T-helper 2 cell (primary cell): ENCODE measurements at places on chromosomes 1 and 21.

- DNase-seq = no peak
These were observed 68.9 kb downstream of the RHOU start for GRCh38 chr1:228804173-228804572.

DNA sequence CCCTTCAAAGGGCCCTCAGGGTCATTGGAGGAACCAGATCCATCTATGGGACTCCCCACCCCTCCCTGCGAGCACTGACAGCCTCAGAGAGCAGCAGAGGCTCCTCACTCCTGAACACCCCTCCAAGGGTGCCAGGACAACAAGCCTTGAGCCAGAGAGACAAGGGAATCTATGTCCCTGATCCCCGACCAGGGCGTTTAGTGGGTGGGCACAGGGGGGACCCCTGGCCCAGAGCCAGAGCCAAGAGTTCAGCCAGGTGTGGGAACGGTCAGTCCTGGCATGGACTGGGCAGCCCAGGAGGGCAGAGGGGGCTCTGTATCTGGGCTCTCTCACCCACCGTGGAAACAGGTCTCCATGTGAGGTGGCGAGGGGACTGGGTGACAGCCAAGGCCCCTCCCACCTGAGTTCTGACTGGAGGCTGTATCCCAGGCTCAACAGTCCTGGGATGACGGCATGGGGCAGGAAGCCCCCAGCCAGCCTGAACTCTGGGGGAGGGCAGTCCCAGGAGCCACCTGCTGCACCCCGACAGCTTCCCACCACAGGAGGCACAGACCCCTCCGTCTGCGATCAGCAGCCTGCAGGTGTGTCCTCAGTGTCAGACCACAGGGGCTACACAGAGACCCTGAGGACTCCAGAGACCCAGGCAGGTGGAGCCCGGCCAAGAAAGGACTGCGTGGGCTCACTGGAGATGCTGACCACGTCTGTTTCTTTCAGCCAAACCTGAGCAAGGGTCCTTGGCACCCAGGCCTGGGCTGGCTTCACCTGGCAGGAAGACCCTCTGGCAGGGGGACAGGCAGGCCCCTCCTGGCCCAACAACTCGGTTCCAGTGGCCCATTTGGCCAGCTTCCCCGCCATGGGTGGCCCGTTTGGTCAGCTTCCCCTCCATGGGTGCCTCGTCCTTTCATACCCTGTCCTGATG is 11.2 kb upstream of the SRARP start:
- no peak for DNase-seq

DNA sequence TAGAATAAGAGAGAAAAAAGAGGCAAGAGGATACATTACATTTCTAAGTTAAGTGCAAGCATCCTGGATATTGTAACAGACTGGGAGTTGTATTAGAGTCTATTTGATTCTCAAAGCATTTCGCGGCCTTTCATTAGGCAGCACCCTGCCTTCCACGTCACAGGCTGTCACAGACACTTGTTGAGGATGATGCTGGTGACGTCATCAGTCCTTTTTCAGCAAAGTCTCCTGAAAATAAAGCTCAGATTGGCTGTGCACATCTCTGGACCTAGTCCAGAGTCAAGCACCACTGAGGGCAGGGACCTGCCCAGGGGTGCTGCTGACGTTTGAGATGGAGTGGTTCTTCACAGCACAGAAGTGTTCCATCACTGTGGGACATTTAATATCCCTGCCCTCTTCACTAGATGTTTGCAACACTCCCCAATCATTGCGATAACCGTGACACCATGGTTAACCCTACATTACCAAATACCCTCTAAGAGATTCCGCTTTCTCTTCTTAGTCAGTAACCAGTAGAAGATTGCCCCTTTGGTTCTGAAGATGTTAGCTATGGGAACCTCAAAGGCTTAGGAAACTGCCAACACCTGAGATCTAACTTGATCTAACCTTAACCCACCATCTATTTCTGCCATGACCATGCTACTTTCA is 72.7 kb upstream of the F3 start:
- no peak for DNase-seq

DNA sequence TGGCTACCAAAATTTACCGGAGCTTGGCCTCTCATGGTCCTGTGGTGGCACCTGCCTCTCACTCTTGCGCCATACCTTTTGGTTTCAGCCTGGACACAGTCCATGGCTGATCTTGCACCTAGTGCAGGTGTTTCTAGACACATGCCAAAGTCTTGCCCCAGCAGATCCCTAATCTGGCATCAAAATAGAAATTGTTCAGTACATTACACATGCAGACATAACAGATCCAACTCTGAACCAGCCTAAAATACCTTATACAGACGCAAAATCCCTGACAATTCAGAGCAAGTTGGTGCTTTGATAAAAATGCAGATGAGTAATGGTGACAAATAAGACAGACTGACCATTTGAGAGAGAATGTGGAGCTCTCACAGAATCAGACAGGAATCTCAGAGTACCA is 44.1 kb downstream of the NGF start:
- DNase-seq = no peak

GRCh38 chr1:218624052-218624451 is 278.9 kb downstream of the TGFB2 start:
- no peak for DNase-seq

GRCh38 chr1:101108111-101108500 is 82.5 kb upstream of the DPH5 start:
- DNase-seq = no peak

GRCh38 chr1:183165456-183165855 is 20.6 kb upstream of the LAMC2 start:
- no peak for DNase-seq

- DNase-seq = no peak
These were observed 96.6 kb upstream of the B3GALT2 start for GRCh38 chr1:193283016-193283415.
